ENCODE measurements at places on chromosomes 1 and 21.

- no peak for DNase-seq
Observed at GRCh38 chr1:118989878-118990378, 1.8 kb upstream of the TBX15 start.

DNA sequence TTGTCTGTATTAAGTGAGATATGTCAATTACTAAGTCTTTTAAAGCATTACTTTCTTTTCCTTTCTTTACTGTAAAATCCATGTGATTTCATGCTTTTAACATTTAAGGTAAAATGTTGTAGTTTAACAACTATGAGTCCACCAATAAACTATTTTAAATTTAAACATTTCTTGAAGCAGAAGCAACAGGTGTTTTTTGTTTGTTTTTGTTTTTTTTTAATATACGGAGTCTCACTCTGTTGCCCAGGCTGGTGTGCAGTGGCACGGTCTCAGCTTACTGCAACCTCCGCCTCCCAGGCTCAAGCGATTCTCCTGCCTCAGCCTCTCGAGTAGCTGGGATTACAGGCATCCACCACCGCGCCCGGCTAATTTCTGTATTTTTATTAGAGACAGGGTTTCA, 15.6 kb downstream of the AIDA start:
- no peak for DNase-seq

GRCh38 chr1:109840011-109840629, 70.5 kb upstream of the CSF1 start:
- DNase-seq, result no peak

- no peak for DNase-seq
Observed at GRCh38 chr1:66712839-66713238, 39.4 kb upstream of the DYNLT5 start.

GRCh38 chr1:11735531-11735853, 444 bp upstream of the AGTRAP start:
- DNase-seq, result no peak

DNA sequence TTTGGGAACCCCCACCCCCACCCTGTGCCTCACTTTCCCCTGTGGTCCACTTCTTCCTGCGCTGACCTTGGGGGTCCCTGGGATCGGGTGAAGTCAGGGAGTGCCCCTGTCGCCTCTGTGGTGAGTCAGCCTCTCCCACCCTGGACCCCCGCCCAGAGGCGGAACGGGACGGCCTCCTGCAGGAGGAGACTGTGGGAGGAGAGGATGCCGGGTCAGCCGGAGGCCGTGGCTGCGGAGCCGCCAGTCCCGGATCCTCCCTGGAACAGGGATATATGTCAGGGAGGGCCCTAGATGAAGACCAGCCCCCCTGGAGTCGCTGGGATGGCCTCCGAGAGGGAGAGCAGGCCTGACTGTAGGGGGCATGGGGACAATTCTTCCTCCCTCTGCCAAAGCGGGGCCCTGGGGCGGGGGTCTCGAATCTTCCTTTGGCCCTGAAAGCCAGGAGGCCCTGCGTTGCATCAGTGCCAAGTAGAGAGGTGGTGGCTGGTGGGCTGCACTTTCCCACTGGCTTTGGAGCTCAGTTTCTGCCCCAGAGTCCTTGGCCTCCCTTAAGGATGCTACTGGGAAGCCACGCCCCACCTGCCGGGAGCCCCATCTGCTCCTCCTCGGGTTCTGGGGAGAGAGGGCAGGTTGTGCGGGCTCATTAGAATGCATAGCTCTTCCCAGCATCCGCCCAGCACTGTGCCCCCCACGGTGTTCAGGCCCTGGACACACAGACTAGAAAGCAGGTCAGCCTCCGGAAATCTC, 930 bp downstream of the ARHGEF10L start:
- DNase-seq, result no peak

GRCh38 chr1:18673976-18674375, 43.3 kb downstream of the PAX7 start:
- DNase-seq, result no peak

GRCh38 chr21:30710499-30710898, 8.1 kb downstream of the KRTAP21-3 start:
- DNase-seq, result peak; percentile 99

GRCh38 chr1:78603206-78603605, 17.0 kb upstream of the IFI44L start:
- no peak for DNase-seq

DNA sequence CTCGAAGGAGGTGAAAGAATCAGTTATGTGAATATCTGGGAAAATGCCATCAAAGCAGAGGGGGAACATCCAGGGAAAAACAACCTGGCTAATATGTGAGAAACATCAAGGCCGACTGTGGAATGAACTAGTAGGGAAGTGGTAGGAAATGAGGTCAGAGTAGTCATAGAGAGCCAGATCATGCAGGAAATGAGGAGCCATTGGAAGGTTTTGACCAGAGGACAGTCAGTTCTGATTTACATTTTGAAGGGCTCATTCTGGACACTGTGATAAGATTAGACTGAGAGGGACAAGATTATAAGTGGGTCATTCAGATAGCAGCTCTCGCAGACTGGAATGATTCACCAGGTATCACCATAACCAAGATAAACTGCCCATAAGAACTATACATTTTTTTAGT, 63.7 kb downstream of the SYT14 start:
- DNase-seq, result no peak

GRCh38 chr1:53644496-53644895, 94.5 kb downstream of the GLIS1 start:
- no peak for DNase-seq

DNA sequence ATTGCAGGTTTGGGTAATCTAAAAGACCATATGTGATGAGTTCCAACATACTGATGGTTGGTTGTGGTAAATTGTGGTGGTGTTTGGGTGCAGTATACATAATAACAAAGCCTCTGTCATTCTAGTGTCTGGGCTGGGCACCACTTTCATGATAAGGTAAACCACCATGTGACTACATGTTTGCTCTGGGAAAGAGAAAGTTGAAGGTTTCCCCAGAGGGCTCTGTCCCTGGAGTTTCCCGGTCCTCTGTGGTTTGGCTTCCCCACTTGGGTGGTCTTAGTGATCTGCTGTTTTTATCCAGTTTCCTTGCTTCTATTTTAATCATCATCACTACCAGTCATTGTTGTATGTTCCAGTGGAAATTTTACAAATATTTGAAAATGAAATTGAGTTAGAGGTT, 55.9 kb upstream of the TSPAN2 start:
- no peak for DNase-seq

DNA sequence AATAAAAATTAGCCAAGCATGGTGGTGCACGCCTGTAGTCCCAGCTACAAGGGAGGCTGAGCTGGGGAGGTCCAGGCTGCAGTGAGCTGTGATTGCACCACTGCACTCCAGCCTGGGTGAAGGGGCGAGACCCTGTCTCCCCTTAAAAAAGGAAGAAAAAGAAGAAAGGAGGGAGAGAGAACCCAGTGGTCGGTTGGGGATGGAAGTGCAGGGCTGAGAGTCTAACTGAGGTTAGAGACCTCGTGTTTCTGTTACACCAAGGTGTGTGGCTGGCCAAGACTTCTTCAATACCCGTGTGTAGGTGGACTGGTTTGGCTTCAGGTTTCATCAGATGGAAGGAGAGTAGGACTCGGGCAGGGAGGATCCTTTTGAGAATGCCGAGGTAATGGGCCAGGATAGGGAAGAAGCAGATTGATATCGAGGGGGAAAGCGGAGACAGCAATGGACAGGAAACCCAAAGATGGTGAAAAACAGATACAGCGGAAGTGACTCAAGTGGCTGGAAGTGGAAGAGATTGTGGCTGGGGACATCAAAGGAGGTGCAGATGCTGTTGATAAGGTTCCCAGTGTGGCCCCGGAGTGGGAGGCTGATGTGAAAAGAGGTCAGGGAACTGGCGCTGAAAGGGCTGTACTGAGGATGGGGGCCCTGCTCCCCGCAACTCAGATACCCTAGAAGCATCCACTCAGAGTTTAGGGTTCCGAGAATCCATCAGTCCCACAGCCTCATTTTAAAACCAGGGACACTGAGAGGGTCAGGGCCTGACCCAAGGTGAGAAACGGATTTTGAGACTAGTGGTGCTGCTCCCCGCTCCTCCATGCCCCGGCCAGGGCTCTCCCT, 681 bp upstream of the UBXN10 start:
- DNase-seq, result no peak

GRCh38 chr21:36693489-36694030, 5.4 kb upstream of the SIM2 start:
- no peak for DNase-seq

GRCh38 chr1:110535985-110536384, 17.0 kb upstream of the KCNA10 start:
- no peak for DNase-seq

DNA sequence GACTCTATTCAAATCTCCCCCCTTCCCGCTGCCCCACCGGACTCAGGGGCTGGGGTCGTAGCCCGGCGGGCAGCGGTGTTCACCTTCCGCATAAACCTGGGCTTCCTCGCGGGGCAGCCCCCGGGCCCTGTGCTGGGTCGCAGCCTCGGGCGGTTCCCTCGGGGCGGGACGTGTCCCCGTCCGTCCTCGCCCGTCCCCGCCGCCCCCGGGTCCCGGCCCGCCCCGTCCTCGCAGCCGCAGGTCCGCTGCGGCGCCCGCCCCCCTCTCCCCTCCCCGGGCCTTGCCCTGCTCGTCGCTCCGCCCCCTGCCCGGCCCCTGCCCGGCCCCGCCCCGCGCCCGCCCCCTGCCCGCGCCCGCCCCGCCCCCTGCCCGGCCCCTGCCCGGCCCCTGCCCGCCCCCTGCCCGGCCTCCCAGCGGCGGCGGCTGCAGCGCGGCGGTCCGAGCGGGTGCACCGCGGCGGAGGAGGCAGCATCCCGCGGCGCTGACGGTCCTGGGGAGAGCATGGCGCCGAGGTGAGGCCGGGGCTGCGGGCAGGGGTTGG, at the start of gene COL18A1:
TSS of gene COL18A1 (plus strand) at position 436 of the 541 bp plus-strand sequence. CDS start at position 502, 66 bp downstream.
- no peak for DNase-seq

- DNase-seq, result no peak
Observed at GRCh38 chr1:39301606-39302005, 97.1 kb downstream of the MACF1 start.

DNA sequence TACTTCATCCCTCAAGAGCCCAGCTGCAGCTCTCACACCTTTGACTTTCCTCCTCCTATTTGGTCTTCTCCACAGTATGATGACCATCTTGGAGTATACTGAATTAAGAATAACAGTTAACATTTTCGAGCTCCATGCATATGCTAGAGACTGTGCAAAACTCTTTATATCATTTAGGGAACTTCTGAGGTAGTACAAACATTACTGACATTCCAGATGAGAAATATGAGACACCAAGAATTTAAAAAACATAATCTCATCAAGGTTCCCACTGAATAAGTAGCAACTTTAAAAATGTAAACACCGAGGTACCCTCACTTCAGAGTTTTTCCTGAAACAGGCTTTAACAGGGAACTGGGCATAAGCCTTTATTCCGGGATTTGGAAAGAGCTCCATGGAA, 22.7 kb downstream of the FMO3 start:
- no peak for DNase-seq

DNA sequence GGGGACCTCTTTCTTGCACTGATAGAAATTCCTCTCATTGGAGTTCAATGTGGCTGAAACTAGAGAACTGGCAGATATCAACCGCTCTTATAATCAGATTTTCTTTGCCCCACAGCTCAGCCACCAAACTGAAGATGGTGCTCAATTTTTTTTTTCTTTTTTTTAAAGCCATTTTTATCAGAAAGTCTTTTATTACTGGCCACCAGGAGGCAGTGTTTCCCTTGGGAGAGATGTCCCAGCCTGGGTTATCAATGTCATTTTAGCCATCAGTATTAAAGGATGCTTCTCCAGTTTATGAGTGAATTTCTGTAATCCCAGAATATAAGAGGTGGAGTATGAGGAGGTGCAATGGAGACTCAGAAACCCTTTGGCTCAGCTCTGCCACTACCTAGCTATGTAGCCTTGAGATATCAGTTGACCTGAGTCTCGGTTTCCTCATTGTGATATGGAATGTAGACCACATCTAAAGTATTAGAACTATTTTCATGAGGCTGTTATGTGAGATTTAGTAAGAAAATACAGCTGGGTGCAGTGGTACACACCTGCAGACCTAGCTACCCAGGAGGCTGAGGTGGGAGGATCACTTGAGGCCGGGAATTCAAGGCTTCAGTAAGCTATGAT, 27.6 kb downstream of the CD244 start:
- DNase-seq, result peak; percentile 25

- no peak for DNase-seq
Observed at GRCh38 chr1:245126530-245126929, 28.3 kb upstream of the KIF26B start.

DNA sequence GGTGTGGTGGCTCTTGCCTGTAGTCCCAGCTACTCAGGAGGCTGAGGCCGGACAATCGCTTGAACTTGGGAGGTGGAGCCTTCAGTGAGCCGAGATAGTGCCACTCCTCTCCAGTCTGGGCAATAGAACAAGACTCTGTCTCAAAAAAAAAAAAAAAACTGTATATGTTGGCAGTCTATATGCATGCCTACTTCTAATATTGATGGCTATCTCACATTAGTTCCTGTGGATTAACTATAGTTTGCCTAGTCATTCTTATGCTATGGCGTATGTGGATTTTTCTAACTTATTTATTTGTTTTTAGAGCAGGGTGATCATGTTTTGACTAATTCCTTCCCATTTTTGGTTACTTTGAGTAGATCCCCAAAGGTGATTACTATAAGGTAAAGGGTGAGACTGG, 9.4 kb downstream of the GSTM1 start:
- no peak for DNase-seq

- no peak for DNase-seq
Observed at GRCh38 chr1:3868464-3869006, 11.3 kb downstream of the DFFB start.

GRCh38 chr1:216612291-216612690, 110.9 kb downstream of the ESRRG start:
- DNase-seq, result no peak

- DNase-seq, result no peak
Observed at GRCh38 chr1:163082971-163083370, 13.8 kb downstream of the RGS4 start.

DNA sequence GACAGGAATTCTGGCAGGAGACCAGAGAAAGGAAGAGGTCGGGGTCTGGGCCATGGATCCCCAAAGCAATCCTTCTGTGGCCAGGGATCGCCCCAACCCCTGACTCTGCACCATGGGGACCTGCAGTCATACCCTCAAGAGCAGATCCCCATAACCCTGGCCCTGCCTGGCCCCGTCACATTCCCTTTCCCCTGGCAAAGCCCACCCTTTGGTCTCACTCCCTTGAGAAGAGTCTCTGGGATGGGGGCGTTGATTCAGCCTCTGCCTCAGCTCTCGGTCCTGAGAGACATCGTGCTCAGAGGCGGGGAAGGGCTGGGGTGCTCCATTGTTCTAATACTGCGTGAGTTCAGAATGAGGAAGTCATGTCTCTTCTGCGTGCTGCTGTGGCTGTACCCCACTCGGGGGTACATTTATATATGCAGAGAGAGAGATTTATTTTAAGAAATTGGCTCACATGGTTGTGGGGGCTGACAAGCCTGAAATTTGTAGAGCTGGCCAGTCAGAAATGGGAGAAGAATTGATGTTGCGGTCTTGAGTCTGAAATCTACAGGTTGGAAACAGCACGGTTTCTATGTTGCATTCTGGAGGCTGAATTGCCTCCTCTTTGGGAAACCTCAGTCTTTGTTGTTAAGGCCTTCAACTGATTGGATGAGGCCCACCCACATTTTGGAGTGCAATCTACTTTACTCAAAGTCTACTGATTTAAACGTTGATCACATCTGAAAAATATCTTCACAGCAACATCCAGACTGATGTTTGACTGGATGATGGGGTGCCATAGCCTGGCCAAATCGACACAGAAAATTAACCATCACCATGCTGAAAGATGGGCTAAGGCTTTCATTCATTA, 4.2 kb upstream of the PADI2 start:
- DNase-seq, result no peak
